NCI-H446 (cell line): ENCODE measurements at places on chromosomes 6 and 20.
A peak's percentile ranks its signal among the peaks of the same experiment; 100 is the strongest.

GRCh38 chr6:130885392-130886192 is 58.4 kb downstream of the SMLR1 start:
- DNase-seq = peak; percentile 19

- DNase-seq = no peak
These were observed 16.6 kb downstream of the TBC1D20 start for GRCh38 chr20:445514-446336.

DNA sequence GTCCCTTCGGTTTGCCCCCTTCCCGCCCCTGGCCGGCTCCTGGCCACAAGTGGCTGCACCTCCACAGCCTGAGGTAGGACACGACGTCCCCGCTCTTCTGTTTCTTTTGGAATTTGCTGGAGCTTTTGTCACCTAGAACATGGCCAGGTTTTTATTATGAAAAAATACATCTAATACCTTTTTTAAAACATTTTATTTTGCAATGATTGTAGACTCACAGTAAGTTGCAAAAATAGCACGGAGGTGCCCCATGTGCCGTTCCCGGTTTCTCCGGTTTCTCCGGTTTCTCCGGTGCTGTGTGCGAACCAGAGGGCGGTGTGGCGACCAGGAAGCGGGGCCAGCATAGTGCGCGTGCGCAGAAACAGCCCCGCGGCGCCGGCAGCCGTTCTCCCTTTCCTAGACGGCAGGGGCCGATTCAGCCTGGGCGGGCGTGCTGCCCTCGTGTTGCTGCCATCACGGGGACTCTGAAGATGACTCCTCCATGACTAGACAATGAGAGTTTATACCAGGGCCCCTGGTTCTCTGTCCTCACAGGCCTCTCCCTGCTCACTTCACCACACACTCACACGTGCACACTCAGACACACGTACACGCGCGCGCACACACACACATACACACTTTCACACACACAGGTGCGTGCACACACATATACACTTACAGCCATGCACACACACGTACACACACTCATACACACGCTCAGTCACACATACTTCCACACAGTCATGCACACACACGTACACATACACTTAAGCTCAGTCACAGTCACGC is 102.1 kb downstream of the TMEM242 start:
- DNase-seq = no peak

GRCh38 chr20:54566031-54566688 is 90.8 kb downstream of the DOK5 start:
- DNase-seq = no peak

DNA sequence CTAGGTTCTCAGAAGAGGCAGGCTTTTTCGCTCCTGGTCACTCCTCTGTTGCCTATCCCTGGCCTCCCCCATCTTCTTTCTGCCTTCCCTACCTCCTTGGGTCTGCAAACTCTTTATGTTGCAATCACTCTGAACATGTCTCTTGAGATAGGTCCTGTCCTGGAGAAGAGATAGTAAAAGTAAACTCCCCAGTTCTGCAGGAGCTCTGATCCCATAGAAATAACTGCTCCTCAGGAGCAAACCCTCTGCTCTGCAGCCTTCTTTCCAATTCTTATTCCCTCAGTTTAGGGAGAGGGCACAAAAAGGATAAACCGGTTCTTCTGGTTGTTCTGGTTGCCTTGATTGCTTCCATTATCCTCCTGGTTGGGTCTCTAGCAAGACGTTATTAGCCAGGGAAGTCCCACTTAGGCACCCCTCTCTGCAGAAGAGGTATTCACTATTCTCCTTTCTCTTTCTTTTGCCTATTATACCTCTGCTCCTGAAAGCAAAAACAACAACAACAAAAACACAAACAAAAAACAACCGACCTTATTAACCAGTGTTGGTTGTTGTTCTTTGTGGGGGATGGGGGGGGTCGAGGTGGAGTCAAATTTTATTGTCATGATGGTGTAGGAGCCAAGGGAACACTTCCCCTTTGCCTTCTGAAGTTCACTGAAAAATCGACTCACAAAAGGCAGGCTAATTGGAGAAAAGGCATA is 973 bp downstream of the TRIM38 start:
- DNase-seq = no peak

GRCh38 chr6:67009818-67010217 is 1302.8 kb upstream of the EYS start:
- no peak for DNase-seq

DNA sequence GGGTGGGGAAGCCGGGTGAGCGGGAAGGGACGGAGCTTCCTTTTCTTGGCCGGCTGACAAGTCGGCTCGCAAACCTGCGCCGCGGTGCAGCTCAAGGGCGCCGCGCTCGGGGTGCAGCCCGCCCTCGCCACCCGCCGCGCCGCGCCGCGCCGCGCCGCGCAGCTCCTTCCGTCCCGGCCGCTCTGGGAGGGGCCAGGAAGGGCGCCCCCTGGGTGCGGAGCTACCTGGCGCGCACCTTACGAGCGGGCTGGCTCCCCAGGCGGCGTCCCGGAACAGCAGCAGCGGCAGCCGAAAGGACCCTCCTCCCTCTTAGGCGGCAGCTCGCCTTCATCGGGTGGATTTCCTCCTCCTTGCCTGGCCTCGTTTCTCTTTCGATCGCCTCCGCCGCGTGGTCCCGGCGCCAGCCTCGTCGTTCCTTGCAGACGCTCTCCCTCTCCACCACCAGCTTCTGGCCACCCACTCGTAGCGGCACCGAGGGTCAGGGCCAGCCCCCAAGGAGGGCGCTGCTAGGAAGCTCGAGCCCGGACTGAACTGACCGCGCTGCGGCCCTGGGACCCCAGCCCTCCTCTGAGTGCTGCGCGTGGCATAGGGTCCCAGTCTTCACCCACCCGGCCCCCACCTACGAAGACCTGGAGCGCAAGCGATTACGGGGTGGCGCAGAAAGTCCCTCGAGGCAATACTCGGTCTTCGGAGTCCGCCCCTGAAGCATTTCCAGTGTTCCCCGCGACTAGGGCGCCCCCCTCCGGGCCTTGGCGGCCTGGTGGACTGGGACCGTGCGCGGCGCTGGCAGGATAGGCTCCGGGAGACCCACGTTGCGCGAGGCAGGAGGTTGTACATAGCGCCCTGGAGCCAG is at the start of gene MAP3K5:
MAP3K5 (minus strand) TSS at position 68 of the 853 bp plus-strand sequence. CDS start 320 bp downstream, outside the sequence.
- peak; percentile 67 for DNase-seq

- no peak for DNase-seq
These were observed 211.0 kb downstream of the MOXD1 start for GRCh38 chr6:132190097-132190814.

GRCh38 chr6:143059663-143060353 is 881 bp upstream of the AIG1 start:
- DNase-seq = no peak

GRCh38 chr20:58715391-58715800 is 22.8 kb downstream of the NPEPL1 start:
- no peak for DNase-seq

GRCh38 chr6:119076173-119076572 is 2.3 kb downstream of the FAM184A start:
- no peak for DNase-seq

GRCh38 chr6:34237722-34238584 is 1.3 kb downstream of the HMGA1 start:
- peak; percentile 51 for DNase-seq
